ENCODE measurements at places on chromosomes 6 and 20.

- no peak for DNase-seq
Observed at GRCh38 chr6:4010689-4011090, 68.2 kb downstream of the FAM217A start.

GRCh38 chr20:9130521-9130920 lies 61.6 kb downstream of the PLCB4 start:
- DNase-seq = no peak

DNA sequence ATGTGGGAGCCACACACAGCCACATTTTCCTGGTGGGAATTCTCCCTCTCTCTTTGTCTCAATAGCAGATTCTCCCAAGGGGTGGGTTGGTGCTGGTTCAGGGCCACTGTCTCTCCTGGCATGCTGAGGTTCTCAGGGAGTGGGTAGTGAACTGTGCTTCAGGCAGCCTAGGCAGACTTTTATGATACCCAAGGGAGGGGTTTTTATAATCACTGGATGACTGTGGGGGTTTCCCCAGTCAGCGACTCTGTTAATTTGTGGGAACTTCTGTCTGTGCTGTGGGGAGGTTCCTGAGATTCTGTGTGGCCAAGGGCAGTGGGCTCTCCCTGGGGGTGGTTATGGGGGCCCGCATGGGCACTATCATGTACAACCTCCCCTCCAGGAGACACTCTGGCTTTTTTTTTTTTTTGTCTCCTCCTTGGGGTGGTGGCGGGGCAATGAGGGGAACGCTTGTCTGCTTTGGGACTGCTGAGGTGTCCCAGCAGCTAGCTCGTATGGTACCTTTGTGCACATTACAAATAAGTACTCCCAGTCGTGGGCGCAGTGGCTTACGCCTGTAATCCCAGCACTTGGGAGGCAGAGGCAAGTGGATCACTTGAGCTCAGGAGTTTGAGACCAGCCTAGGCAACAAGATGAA lies 10.0 kb downstream of the PTK7 start:
- no peak for DNase-seq

- DNase-seq = no peak
Observed at GRCh38 chr20:5127859-5128424, 1.1 kb downstream of the CDS2 start.

DNA sequence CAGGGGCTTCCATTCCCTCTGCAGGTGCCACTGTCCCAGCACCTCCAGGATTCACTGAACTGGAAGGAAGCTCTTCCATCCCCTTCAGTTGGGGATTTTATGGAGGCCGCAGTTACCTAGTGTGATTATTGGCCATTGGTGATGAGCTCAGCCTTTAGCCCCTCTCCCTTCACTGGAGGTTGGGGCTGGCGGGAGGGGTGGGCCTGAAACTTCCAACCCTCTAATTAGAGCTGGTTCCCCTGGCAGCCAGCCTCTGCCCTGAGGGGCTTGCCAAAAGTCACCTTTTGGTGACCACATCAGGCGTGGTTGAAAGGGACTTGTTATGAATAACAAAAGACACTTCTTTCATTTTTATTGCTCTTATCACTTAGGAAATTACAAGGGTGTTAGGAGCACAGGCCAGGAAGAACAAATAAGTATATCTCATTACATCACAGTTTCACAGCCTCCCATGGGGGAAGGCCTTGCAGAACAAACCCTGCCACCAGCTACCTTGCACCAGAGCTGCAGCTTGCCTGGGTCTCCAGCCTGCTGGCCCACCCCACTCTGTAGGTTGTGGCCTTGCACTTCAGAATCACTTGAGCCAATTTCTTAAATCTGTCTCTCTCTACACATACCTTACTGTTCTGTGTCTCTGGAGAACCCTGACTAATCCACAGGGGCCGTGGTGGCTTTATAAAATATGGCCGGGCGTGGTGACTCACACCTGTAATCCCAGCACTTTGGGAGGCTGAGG lies 5.0 kb downstream of the PYGB start:
- no peak for DNase-seq

GRCh38 chr6:22892452-22892851 lies 323.1 kb downstream of the HDGFL1 start:
- DNase-seq = peak; percentile 93

GRCh38 chr6:91278416-91278815 lies 691.5 kb upstream of the MAP3K7 start:
- DNase-seq = no peak

DNA sequence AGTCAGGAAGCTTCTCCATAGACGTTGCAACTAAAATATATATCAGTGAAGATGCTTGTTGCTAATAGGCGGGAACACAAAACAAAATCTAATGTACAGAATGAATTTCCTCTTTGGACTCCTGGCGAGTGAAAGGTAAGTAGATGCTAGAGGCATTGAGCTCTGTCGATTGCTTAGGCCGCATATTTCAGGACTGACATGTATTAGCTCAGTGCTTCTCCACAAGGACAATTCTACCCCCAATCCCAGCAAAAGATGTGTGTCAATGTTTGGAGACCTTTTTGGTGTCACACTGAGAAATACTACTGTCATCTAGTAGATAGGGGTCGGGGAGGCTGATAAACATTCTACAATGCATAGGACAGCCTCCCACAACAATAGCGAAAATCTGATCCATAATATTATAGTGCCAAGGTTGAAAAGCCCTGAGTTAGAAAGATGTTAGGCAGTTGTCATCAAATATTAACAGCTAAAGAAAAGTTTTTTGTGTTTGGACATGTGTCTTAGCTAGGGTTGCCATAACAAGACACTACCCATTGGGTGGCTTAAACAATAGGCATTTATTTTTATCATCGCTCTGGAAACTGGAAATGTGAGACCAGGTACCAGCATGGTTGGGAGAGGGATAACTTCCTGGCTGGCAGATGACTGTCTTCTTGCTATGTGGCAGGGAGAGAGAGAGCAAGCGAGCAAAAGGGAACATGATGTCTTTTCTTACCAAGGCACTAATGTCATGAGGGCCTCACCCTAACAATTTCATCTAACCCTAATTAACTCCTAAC lies 48.0 kb upstream of the BCAS1 start:
- DNase-seq = no peak

DNA sequence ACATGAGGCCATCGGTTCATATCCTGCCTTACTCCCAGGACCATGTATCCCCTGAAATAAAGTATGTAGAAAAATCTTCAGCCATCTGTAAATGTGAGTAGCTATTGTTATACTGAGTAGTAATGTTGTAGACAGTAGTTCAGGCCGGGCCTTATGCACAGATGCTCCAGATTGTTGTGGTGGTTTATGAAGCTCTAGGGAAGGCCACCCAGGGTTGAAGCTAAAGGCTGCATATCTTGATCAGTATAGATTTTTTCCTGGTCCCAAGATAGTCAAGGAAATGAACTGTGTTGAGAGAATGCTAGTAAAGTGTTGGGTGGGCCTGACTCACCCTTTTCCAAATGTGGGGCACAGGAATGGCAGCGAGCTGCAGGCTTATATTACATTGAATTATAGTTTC lies 81.4 kb downstream of the FNDC1 start:
- DNase-seq = no peak

GRCh38 chr6:111980971-111981840 lies 72.7 kb upstream of the CCN6 start:
- DNase-seq = no peak

GRCh38 chr6:136736281-136736960 lies 55.9 kb downstream of the MAP3K5 start:
- no peak for DNase-seq

GRCh38 chr6:73051147-73051546 lies 174.1 kb downstream of the KHDC1L start:
- DNase-seq = no peak

- no peak for DNase-seq
Observed at GRCh38 chr6:31057426-31058003, 47.2 kb downstream of the MUC22 start.

GRCh38 chr6:112929641-112930040 lies 582.5 kb downstream of the RFPL4B start:
- DNase-seq = no peak

GRCh38 chr6:24788031-24788665 lies 10.6 kb downstream of the ARMH2 start:
- no peak for DNase-seq

GRCh38 chr6:154661768-154662167 lies 71.4 kb upstream of the SCAF8 start:
- no peak for DNase-seq

- no peak for DNase-seq
Observed at GRCh38 chr6:3366596-3367413, 90.0 kb downstream of the SLC22A23 start.

GRCh38 chr6:110044096-110044495 lies 66.0 kb downstream of the GPR6 start:
- no peak for DNase-seq

DNA sequence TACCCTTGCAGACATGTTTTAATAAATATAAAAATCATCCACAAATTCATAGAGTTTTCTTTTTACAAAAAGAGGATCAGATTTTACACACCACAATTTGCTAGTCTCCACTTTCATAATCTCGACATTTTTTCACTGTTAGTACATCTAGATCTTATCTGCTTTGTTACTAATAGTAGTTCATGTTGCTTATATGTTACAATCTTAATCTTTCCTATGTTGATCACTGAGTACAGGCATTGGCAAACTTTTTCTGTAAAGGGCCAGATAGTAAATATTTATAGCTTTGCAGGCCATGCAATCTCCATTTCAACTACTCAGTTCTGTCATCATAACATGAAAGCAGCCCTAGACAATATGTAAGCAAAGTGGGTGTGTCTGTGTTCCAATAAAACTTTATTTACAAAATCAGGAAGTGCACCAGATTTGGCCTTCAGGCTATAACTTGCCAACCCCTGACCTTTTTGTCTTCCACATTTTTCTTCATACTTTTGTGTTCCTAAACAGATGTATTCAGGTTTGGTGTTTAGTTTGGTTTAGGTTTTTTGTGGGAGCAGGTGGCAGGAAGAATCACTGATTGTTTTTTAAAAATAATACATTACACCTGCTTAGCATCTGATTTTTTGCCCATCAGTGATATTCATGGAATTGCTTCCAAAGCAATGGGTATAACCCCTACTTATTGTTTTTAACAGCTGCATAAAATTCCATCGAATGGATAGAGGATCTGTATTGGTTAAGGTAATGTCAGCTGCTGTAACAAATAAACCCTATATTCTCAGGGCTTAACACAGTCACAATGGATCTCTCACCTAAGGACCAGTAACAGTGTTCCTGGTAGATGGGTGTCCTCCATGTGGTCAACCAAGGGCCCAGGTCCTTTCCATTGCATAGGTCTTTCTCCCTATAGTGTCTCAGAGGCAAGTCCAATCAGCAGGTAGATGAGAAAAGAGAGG lies 61.2 kb downstream of the EYA2 start:
- DNase-seq = no peak

DNA sequence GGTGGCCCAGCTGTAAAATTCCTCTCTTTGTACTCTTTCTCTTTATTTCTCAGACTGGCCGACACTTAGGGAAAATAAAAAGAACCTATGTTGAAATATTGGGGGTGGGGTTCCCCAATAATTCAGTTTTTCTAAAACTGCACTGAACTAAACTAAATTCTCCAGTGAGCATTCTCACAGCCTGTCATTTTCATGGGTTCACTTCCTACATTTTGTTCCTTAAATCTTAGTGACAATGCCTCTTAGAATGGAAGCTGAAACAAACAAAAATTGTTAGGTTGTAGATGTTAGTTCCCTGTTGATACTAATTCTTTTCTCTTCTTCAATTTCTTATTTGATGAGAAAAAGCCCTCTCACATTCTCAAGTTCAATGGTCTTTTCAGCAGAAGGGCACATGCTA lies 35.8 kb upstream of the IFNGR1 start:
- DNase-seq = no peak

DNA sequence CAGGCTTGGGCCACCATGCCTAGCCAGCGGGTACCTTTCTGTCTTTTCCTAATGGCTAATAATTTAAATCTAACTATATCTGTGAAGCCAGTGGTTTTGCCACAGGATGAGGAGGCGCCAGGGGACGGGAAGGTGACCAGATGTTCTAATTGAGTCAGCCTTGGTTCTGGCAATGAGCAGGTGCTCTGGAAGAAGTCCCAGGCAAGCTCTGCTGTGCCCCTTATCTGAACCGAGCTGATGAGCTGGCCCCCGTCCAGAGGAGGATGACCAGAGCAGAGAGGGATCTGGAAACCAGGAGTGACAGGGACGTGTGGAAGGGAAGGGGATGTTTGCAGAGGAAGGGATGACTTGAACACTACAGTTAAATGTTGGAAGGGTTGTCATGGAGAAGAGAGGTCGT lies 46.7 kb downstream of the SLC35D3 start:
- DNase-seq = no peak

GRCh38 chr6:45388328-45388727 lies 10.6 kb upstream of the SUPT3H start:
- DNase-seq = no peak

DNA sequence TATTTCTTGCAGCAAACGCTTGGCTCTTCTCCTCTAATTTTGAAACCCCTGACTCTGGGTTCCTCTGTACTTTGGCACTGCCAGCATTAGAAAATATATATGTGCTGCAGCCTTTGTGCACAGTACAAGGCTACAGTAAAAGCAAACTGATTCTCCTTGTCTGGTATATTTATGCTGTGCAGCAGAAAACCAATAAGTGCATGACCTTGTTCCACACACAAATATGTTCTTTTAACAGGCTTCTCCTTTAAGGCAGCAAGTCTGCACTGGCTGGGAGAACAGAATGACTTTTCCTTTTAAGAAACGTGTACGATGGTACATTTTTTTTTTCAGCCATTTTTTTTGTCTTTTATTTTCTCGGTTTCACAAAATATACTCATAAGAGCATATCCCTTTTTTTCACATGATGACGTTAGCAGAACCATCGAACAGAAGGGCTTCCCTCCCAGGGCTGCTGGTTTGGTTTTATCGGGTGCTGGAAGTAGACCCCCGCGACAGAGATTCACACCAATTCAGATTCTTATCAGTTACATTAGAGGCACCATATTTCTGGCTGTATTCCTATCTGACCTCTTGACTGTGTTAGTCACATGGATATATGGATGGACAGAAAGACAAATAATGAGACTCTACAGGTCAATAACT lies 129.9 kb upstream of the ARID1B start:
- DNase-seq = no peak

DNA sequence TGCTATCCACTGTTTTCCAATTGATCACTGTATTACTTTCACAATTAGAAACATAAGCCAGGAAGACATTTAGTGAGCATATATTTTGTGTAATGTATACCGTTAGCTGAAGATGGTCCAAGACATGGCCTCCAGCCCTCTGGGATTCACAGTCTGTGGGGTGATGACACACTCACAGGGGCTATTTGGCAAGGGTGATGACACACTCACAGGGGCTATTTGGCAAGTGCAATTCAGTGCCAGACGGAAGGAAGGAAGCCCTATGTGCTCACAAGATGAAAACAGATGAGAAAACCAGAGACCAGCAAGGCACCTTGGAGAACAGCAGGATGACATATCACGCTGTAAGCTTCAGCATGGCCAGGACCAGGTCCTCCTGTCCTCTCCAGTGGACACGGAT lies 183.7 kb downstream of the MBOAT1 start:
- no peak for DNase-seq

DNA sequence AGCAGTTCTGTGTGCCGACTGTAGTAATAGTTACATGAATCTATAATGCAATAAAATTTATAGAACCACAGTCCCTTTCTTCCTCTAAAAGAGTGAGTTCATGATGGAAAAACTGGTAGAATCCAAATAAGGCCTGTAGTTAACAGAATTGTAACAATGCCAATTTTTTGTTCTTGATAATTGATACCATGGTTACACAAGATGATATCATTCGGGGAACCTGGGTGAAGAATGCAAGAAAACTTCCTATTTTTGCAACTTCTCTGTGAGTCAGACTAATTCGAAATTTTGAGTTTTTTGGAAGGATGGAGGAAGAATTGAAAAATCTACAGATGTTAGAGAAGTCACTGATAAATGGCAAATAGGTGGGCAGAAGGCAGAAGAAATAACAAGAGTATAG lies 381.8 kb downstream of the CDKAL1 start:
- peak; percentile 7 for DNase-seq

GRCh38 chr20:46010491-46011391 lies 2.0 kb downstream of the MMP9 start:
- DNase-seq = no peak

Data from glomerular endothelial cell (primary cell).